ENCODE measurements at places on chromosomes 1 and 21.
A peak's percentile ranks its signal among the peaks of the same experiment; 100 is the strongest.

DNA sequence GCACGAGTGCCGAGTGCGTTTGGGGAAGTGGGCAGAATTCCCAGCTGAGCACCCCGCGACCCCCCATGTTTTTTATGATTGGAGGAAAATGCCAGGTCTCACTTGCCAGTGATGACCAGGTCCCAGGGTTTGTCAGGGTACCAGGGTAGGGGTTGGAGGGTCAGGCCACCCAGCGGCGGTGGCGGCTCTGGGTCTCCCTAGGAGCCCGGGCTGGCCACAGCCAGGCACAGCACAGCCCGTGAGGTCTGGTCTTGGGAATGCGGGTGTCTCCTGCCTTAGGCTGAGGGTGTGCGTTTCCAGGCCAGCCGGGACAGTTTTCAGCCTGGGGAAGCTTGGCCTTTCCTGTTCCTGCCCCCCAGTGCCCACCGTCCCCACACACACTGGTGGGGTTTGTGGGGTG, 22.7 kb downstream of the PRKCZ start:
- DNase-seq: no peak

DNA sequence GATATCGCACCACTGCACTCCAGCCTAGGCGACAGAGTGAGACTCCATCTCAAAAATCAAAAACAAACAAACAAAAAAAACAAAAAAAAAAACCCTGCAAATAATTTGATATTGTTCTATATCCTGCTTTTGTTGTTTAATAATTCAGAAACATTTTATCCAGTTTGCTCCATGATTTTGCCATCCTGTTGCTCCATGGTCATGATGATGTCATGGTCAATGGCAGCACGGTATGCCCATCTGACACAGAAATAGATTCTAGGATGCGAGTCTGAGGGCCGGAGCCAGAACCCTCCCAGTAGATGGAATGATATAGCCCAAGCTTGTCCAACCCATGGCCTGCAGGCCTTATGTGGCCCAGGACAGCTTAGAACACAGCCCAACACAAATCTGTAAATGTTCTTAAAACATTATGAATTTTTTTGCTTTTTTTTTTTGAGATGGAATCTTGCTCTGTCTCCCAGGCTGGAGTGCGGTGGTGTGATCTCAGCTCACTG, 39.8 kb downstream of the EDARADD start:
- DNase-seq: no peak

- DNase-seq: no peak
These were observed 110.5 kb downstream of the MAST2 start for GRCh38 chr1:45913731-45914501.

GRCh38 chr1:99957818-99958217, 12.0 kb upstream of the SLC35A3 start:
- DNase-seq: no peak

- no peak for DNase-seq
These were observed 152.7 kb upstream of the NEGR1 start for GRCh38 chr1:72435025-72435424.

- no peak for DNase-seq
These were observed 10.2 kb upstream of the SSBP3 start for GRCh38 chr1:54416435-54416834.

DNA sequence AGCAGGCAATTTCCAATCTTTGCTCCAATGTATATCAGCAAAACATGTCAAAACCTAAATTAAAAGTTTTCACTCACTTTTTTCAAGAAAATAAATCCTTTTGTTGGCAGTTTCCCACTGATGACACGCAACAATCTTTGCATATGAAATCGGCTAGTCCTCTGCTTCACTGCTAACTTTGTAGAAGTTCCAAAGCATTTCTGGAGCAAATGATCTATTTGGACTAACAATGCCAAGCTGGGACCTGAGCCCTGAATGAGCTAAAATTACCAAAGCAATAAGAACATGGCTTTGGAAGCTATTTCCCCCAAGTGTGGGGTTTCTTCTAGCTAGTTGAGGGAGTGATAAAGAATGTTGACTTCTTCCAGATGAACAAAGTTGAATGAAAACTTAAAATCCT, 5.1 kb downstream of the BEND5 start:
- no peak for DNase-seq

GRCh38 chr1:208025031-208025430, 114.1 kb upstream of the CD34 start:
- DNase-seq: peak; percentile 46

DNA sequence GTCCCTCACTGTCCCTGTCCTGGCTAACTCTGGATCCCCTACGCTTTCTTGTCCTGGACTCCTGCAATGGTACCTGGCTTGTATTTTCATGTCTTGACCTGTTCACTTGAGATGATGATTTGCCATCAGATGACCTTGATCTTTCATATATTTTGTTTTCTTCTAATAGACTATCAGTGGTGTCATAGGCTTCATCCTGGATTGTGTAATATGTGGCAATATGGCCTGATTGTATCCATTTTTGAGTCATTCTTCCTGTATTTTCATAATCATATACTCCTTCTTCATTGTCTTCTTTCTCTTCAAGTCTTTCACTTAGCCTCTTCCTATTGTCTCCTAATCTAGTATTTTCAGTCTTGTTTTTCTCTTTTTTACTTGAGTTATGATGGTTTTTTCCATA, 11.1 kb downstream of the FLG start:
- no peak for DNase-seq

- peak; percentile 8 for DNase-seq
These were observed 54.6 kb upstream of the POU2F1 start for GRCh38 chr1:167165948-167166689.
